Activated CD4-positive, alpha-beta T cell treated with anti-CD3 and anti-CD28 coated beads for 36 hours (primary cell): ENCODE measurements at places on chromosomes 6 and 20. TPM values are rescaled to one million over a fixed set of nuclear protein-coding genes. Genes with fewer than 3 reads are reported as not detected.
A peak's percentile ranks its signal among the peaks of the same experiment; 100 is the strongest.

GRCh38 chr6:87817183-87817582 lies 115.2 kb upstream of the AKIRIN2 start:
- peaks cover 14% of the 10 kb centered on the region for H3K27me3 ChIP-seq
- no peaks in the 10 kb centered on the region for H3K4me1 ChIP-seq
- DNase-seq: no peak
- H3K4me3 ChIP-seq: no peak overlapping the region
- H3K36me3 ChIP-seq: no peaks in the 10 kb centered on the region

DNA sequence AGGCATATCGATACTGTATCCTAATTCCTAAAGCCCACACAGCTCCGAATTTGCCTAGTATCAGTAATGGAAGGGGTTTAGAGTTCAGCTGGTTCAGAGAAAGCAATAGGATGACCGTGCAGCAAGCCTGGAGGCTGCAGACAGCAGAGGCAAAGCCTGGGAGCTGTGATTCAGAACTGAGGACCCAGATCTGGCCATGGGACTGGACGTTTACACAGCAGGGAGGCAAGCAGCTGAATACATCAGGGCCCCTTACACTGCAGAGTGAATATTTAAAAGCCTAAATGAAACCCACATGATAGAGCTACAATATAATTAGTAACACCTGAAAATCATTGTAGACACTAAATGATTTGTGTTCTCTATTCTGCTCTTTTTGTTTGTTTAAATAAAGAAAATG lies 38.0 kb downstream of the ELOVL2 start:
- DNase-seq: no peak
- no peak overlapping the region for H3K27ac ChIP-seq
- H3K4me3 ChIP-seq: no peak overlapping the region
- H3K4me1 ChIP-seq: no peaks in the 10 kb centered on the region

GRCh38 chr6:142819603-142820337 lies 125.2 kb downstream of the HIVEP2 start:
- H3K4me1 ChIP-seq: peaks cover 83% of the 10 kb centered on the region
- no peaks in the 10 kb centered on the region for H3K27me3 ChIP-seq
- H3K4me3 ChIP-seq: peak overlapping the region; percentile 78
- H3K36me3 ChIP-seq: peaks cover 44% of the 10 kb centered on the region

CASS4 gene
- 5.1 TPM for total RNA-seq

DNA sequence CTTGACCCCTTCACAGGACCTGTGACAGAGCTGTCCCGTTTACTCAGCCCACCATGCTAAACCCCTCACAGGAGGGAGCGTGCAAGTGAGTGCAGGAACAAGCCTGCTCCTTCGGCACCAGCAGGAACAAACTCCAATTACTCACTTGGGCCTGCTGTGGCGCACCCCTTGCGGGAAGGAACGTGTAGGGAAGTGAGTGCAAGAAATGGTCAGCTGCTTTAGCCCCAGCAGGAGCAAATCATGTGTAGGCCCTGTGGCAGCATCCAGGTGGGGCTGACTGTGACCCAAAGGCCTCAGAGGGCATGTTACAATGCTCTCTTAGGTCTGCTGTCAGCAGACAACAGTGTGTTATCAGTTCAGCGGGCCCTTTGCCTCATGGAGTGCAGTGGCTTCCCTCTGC lies 574.4 kb downstream of the PRKN start:
- no peaks in the 10 kb centered on the region for H3K27me3 ChIP-seq
- H3K4me3 ChIP-seq: no peak overlapping the region
- H3K27ac ChIP-seq: no peak overlapping the region
- no peaks in the 10 kb centered on the region for H3K4me1 ChIP-seq
- no peaks in the 10 kb centered on the region for H3K36me3 ChIP-seq
- no peak for DNase-seq

- peaks cover 33% of the 10 kb centered on the region for H3K4me1 ChIP-seq
- H3K36me3 ChIP-seq: no peaks in the 10 kb centered on the region
- no peaks in the 10 kb centered on the region for H3K27me3 ChIP-seq
- H3K27ac ChIP-seq: no peak overlapping the region
- H3K4me3 ChIP-seq: no peak overlapping the region
- no peak for DNase-seq
Observed at GRCh38 chr6:27130668-27131428, 116.7 kb upstream of the PRSS16 start.

GRCh38 chr20:23924751-23925150 lies 45.2 kb upstream of the CST5 start:
- no peaks in the 10 kb centered on the region for H3K27me3 ChIP-seq
- DNase-seq: no peak
- no peak overlapping the region for H3K27ac ChIP-seq

DNA sequence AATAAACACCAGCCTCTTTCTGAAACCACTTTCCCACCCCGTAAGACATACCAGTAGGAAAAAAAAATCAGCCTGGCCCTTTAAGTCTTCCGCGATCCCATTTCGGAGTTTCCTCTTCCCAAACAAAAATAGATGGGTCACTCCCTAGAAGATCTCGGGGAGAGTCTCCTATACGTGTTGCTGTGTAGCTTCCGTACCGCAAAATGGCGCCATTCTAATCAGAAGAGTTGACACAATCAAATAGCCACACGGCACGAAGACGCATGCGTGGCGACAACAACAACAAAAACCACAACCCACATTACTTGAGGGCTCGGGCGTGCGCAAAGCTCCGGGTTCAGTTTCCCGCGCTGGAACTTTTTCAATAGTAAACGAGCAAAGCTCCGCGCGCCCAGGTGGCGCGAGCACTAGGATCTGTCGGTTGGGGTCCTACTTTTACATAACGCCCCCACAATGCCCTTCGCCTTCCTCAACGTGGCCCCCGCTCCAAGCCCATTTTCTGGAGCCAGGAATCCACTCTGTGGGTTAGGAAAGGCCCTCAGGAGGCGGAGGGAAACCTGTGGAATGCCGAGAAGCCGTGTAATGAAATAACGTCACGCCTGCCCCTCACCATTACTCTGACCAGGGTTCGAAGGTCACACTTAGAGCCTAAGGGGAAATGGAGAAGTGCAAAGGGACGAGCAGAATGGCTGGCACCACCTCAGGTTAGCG lies at the start of gene GPANK1:
TSS of gene GPANK1 (minus strand) at position 208 of the 711 bp plus-strand sequence. CDS start 519 bp downstream, outside the sequence.
- H3K36me3 ChIP-seq: peaks cover 77% of the 10 kb centered on the region
- H3K4me3 ChIP-seq: peak within 1 kb of the TSS; percentile 99
- H3K27ac ChIP-seq: peak within 1 kb of the TSS; percentile 99
- H3K4me1 ChIP-seq: peaks cover 68% of the 10 kb centered on the region
- H3K27me3 ChIP-seq: no peaks in the 10 kb centered on the region

METTL24 gene
- total RNA-seq: not detected

DNA sequence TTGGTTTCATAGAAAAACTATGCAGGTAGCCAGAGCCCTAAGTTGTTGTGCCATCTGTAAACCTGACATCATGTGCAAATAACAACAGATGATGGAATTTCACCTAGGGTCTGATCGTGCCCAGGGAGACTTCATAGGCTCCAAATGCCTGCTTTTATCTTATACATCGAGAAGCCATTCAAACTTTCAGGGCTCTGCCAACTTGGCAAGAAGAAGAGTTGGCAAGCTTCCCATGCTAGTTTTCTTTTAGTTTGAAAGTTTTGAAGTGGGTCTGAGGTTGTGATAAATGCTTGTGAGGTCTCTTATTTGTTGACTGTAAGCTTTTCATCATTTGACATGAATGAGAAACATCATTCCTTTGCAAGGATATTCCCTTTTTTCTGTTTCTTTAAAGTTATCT lies 175.4 kb upstream of the FLRT3 start:
- no peak overlapping the region for H3K27ac ChIP-seq
- H3K4me3 ChIP-seq: no peak overlapping the region
- DNase-seq: no peak
- no peaks in the 10 kb centered on the region for H3K4me1 ChIP-seq

POU5F1 gene
- not detected for total RNA-seq

DNA sequence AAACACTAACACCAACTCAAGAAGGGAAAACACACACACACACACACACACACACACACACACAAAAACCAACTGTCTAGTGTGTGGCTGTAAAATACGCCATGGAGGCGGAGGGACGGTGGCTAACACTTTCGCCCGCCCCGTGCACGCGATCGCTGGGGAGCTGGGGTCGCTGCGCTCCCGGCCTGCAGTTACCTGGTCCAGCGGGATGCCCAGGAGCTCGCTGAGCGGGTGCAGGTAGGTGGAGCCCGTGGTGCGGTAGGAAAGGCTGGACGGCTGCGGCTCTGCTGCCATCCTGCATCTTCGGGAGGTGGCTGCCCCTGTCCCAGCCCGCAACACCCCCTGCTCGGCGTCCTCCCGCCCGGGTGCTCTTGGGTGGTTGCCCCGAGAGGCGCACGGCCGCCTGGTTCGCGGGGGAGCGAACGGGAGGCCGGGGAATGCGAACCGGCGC lies 303 bp downstream of the MBOAT1 start:
- no peaks in the 10 kb centered on the region for H3K36me3 ChIP-seq
- peak overlapping the region; percentile 95 for H3K4me3 ChIP-seq
- peak overlapping the region; percentile 93 for H3K27ac ChIP-seq
- peaks cover 43% of the 10 kb centered on the region for H3K4me1 ChIP-seq
- no peak for DNase-seq

- no peaks in the 10 kb centered on the region for H3K36me3 ChIP-seq
- no peaks in the 10 kb centered on the region for H3K27me3 ChIP-seq
- H3K4me3 ChIP-seq: no peak overlapping the region
Observed at GRCh38 chr6:63997221-63997620, 361.6 kb downstream of the PHF3 start.

DNA sequence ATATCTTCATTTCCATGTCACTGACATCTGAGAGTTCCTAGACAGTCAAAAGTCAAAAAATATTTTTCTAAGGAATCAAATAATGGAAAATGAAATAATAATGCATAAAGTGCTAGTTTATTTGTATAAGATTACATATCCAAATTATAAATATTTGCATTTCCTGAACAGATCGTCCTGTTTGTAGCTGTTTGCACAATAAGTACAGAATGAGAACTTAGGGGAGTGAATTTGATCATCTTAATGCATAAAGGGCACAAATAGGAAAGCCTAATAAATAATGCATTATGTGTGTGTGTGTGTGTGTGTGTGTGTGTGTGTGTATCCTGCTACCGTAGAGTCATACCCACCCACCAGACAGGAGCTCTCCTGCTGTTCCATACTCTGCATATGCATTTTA lies 521.0 kb upstream of the EPHA7 start:
- H3K27me3 ChIP-seq: no peaks in the 10 kb centered on the region
- H3K36me3 ChIP-seq: no peaks in the 10 kb centered on the region
- H3K4me3 ChIP-seq: no peak overlapping the region
- H3K27ac ChIP-seq: no peak overlapping the region
- no peak for DNase-seq
- no peaks in the 10 kb centered on the region for H3K4me1 ChIP-seq

- no peak for DNase-seq
- no peaks in the 10 kb centered on the region for H3K4me1 ChIP-seq
- H3K27ac ChIP-seq: no peak overlapping the region
- H3K36me3 ChIP-seq: no peaks in the 10 kb centered on the region
- no peak overlapping the region for H3K4me3 ChIP-seq
- H3K27me3 ChIP-seq: peaks cover 17% of the 10 kb centered on the region
Observed at GRCh38 chr20:38339997-38340396, 6.3 kb upstream of the LBP start.

DNA sequence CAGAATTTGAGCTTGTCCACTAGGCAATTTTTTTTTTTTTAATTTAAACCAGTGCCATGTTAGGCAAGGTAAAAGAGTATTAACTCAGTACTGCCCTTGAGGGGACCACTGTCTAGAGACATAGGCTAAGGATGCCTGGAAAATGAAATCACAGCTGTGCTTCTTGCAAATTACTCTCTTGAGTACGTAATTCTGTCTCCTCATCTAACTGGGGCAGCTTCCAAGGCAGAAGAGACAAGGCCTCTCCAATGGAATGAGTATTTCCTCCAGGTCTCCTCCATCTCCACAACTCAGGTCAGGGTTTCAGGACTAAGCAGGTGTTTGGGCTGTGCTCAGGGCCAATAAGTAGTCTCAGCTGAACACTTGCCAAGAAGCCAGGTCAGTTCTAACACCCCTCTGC lies 33.8 kb upstream of the MRPS10 start:
- no peak overlapping the region for H3K4me3 ChIP-seq
- peaks cover 5% of the 10 kb centered on the region for H3K4me1 ChIP-seq
- peaks cover 10% of the 10 kb centered on the region for H3K36me3 ChIP-seq
- no peak overlapping the region for H3K27ac ChIP-seq
- DNase-seq: no peak
- no peaks in the 10 kb centered on the region for H3K27me3 ChIP-seq
